ENCODE measurements at places on chromosomes 1 and 21. TPM values are rescaled to one million over a fixed set of nuclear protein-coding genes. Genes with fewer than 3 reads are reported as not detected.

DNA sequence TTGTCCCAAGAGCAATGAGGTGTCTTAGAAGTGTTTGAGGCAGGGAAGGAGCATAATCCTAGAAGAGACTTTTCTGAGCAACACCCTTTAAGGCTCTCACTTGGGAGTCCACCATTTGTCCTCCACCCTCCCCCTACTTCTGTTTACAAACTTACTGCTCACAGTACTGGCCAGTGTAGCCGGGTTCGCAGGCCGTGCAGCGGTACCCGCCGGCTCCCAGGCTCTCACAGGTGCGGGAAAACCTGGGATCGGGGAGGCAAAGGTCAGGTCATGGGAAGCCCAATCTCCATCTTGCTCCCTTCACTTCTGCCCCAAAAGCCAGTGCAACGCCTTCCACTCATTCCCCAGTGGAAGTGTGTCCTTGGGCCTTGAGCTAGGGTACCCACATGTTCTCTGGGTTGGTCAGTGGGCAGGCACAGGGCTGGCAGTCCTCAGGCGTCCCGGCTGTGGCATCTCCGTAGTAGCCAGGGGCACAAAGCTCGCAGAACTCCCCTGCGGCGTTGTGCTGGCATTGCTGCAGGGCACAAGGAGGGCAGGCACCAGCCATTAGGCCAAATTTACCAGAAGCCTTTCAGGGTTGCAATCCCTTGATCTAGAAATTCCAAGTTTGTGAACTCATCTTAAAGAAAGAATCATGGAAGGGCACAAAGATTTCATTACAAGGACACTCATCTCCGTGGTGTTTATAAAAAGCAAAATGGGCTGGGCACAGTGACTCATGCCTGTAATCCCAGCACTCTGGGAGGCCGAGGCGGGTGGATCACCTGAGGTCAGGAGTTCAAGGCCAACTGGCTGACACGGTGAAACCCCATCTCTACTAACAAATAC, 49.8 kb downstream of the LDLRAD2 start:
- DNase-seq = no peak

DNA sequence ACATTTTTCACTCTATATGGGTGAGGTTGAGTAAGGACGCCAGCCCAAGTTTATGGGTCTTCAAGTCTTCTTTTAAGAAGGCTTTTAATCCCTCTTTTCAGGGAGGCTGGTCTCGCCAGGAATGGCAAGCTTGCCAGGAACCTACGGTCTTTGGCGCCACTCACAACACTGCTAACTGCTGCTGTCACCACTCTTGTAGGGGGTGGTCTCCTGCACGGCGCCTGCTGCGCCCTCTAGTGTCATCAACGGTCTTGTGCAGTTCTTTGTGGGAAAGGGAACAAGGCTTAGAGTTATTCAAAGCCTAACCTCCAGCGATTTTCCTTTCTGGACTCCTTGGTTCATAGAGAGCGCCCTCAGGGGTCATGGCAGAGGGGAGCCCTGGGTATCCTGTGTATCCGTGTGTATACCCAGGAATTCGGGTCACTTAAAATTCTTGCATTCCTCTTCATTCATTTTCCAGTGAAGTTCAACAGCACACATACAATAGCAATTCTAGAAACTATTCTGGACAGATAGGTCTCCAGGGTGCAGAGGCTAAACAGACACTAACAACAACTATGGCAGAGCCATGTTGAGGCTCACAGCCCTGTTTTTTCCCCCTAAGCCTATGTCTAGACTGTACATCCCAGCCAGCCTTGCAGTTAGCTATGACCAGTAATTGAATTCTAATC, 392.8 kb upstream of the CAMK1G start:
- DNase-seq = no peak

- no peak for DNase-seq
Measured at GRCh38 chr1:161549652-161550051, at the start of gene FCGR3A. TSS of gene FCGR3A (minus strand) at chr1:161549818. CDS start at chr1:161549736, 82 bp downstream.

DNA sequence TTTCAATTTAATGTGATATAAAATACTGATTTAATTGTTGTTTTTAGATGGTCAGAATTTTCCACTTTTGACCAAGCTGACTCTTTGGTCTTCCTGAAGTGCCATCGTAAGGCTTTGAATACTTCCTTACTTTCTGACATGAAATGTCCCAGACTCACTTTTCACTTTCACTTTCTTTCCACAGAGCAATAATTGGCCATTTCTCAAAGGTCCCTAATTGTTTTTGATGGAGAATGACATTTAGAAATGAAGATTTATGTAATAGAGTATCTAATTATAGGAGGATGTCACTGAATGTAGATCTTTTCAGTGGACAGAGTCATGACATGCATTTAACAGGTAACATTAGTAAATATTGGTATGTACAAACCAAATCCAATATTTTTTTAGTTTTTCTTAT, 1141.6 kb downstream of the KCNT2 start:
- DNase-seq = no peak

- peak; percentile 60 for DNase-seq
Measured at GRCh38 chr21:43884861-43885417, 19.9 kb downstream of the AGPAT3 start.

Gene GSTM1
- not detected for total RNA-seq

Gene SLX9
- 17.4 TPM for total RNA-seq

Gene USP21
- total RNA-seq = 32.5 TPM

All from dorsolateral prefrontal cortex (tissue), 122 donors.